ENCODE measurements at places on chromosomes 5 and 9.
A peak's percentile ranks its signal among the peaks of the same experiment; 100 is the strongest.

- no peak for DNase-seq
- no peak overlapping the region for H3K4me3 ChIP-seq
- H3K27ac ChIP-seq, result no peak overlapping the region
- H3K4me1 ChIP-seq, result no peaks in the 10 kb centered on the region
- no peaks in the 10 kb centered on the region for H3K27me3 ChIP-seq
Observed at GRCh38 chr5:36001032-36001431, 9.8 kb upstream of the UGT3A1 start.

- no peaks in the 10 kb centered on the region for H3K36me3 ChIP-seq
- no peak for DNase-seq
- H3K4me1 ChIP-seq, result peaks cover 3% of the 10 kb centered on the region
- no peak overlapping the region for H3K27ac ChIP-seq
- no peak overlapping the region for H3K4me3 ChIP-seq
Observed at GRCh38 chr9:79975621-79976256, 404.0 kb downstream of the TLE4 start.

- H3K27me3 ChIP-seq, result no peaks in the 10 kb centered on the region
- no peak overlapping the region for H3K4me3 ChIP-seq
- DNase-seq, result no peak
- H3K27ac ChIP-seq, result no peak overlapping the region
Observed at GRCh38 chr5:145824040-145824439, 11.1 kb downstream of the PRELID2 start.

DNA sequence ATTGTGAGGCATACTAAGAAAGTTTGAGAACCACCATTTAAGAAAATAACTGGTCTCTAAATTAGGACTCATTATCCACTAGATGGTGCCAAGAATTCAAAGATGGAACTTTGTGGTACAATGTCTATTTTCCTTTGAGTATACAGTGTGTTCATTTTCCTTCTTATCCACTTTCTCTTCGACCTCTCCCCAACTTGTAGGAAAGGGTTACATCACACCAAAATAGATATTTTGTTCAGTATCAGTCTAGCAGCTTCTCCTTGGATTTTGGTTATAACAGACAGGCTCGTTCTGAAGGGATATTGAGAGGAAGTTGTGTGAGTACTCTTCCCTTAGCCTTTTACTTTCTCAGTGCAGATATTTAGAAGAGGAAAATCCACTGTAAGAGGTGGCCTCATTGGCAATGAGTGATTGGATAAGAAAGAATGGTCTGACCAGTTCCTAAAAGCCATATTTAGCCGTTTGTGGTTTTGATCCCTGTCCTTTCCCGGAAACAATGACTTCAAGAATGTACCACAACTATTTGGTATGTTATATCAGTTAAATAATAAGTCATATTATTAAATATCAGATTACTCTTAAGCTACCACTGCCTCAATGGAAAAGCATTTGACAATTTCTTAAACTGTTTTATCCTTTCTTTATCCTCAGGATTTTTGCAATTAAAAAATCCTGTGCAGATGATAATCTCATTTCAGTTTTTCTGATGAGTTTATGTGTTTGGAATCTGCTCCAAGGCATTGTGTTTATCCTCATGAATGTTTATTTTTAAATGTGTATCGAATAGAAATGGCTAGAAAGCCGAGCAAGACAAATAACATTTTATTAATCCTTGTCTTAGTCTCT is 69.0 kb upstream of the GRAMD2B start:
- no peak overlapping the region for H3K4me3 ChIP-seq
- no peaks in the 10 kb centered on the region for H3K36me3 ChIP-seq
- DNase-seq, result no peak
- no peaks in the 10 kb centered on the region for H3K27me3 ChIP-seq
- H3K4me1 ChIP-seq, result peaks cover 3% of the 10 kb centered on the region
- H3K27ac ChIP-seq, result peak overlapping the region; percentile 63

DNA sequence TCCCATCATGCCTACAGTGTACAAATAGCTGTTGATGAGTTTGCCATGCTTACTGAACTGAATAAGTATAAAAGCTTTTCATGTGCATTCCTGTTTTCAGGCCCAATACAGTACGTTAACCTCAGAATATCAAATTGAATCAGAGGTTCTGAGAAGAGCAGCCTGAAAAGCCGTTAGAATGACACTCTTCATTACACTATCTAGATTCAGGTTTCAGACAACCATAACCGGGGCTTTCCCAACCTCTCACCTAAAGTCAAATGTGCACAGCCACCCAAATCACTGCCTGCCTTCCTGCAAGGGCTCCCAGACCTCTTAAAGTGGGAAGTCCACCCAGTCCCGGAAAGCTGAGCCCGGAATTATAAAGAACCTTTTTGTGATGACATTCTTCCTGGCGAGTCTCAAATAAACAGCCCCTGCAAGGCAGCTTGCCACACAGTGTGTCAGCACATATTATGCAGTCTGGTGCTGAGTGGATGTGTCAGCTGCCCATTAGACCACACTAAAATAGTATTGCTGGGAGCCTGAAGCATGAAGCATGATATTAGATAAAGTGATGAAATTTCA is 245.8 kb downstream of the TLE4 start:
- no peak overlapping the region for H3K27ac ChIP-seq
- no peaks in the 10 kb centered on the region for H3K27me3 ChIP-seq
- no peak for DNase-seq
- no peak overlapping the region for H3K4me3 ChIP-seq
- H3K4me1 ChIP-seq, result no peaks in the 10 kb centered on the region

DNA sequence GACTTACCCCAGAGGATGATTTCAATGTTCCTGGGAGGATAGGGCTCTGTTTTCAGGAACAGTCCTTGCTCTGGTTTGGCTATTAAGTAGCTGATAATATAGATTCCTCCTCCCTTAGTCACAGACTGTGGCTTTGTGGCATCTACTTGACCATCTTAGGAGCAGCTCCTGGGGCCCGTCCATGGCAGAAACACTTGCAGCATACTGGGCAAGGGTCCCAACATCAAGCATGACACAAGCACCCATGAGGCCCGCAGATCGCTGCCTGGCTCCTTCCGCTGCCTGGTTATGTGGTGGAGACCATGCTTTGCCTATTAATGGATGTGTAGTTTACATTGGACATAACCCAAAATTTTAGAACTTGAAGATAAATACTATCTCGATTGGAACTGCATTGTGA is 170.1 kb downstream of the ICE1 start:
- no peak overlapping the region for H3K4me3 ChIP-seq
- H3K36me3 ChIP-seq, result no peaks in the 10 kb centered on the region
- no peak overlapping the region for H3K27ac ChIP-seq
- no peaks in the 10 kb centered on the region for H3K27me3 ChIP-seq

DNA sequence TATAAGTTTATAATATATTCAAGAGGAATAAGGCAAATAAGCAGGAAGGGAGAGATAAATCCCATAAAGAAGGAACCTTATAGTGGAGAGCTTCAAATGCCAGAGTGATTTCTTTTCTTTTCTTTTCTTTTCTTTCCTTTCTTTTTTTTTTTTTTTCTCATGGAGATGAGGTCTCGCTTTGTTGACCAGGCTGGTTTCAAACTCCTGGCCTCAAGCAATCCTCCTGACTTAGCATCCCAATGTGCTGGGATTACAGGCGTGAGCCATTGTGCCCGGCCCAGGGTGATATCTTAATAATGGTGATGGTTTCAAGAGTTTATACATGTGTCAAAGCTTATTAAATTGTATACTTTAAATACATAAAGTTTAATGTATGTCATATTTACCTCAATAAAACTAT is 19.6 kb upstream of the FOCAD start:
- no peaks in the 10 kb centered on the region for H3K36me3 ChIP-seq
- no peak overlapping the region for H3K27ac ChIP-seq
- H3K4me1 ChIP-seq, result peaks cover 11% of the 10 kb centered on the region
- H3K27me3 ChIP-seq, result no peaks in the 10 kb centered on the region
- DNase-seq, result no peak

- H3K27ac ChIP-seq, result no peak overlapping the region
- H3K4me3 ChIP-seq, result no peak overlapping the region
- no peaks in the 10 kb centered on the region for H3K36me3 ChIP-seq
- H3K27me3 ChIP-seq, result no peaks in the 10 kb centered on the region
- no peaks in the 10 kb centered on the region for H3K4me1 ChIP-seq
- DNase-seq, result no peak
Observed at GRCh38 chr5:63205976-63206375, 627.4 kb downstream of the LRRC70 start.

All from esophagus squamous epithelium (tissue), 5 donors.